ENCODE measurements at places on chromosomes 3 and 15.

DNA sequence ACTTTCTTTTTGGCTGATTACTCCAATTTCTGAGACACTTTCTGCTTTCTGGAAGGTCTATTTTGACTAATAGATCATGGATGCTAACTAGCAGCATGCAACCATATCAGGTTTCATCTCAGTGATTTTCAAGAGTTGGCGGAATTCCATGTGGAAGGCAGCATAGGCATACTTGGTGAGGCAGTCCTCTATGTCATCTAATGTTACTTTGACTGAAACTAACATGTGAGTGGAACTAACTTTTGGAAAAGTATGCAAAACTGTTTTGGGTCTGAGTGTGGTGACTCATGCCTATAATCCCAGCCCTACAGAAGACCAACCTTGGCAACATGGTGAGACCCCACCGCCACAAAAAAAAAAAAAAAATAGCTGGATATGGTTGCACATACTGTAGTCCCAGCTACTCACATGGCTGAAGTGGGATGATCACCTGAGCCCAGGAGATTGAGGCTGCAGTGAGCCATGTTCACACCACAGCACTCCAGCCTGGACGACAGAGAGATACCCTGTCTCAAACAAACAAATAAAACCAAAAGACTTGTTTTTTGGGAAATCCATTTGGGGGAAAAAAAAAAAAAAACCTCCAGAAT is 1033.7 kb downstream of the ROBO1 start:
- DNase-seq: peak; percentile 80

- DNase-seq: no peak
These were observed 117.2 kb upstream of the LRRC3B start for GRCh38 chr3:26505399-26505798.

DNA sequence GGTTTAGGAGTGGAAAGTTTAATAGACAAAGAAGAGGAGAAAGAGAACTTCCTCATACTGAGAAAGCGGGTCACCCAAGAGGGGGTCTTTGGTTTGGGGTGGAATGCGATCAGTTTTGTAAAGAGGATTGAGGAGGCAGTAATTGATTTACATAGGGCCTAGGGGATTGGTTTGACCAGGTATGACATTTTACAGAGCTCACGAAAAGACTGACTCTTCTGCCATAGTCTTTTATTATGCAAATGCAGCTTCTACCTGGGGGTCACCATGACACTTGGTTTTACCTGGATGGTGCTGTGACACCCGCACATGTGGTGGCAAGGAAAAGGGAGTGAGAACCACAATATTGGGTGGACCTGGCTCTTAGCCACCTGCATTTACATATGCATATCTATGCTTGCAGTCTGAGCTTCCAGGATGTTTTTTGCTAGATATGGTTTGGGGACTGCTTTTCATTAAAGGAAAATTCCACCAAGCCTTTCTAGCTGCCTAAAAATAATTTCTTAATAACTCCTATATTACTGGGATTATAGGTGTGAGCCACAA is 6.9 kb upstream of the NME9 start:
- no peak for DNase-seq

DNA sequence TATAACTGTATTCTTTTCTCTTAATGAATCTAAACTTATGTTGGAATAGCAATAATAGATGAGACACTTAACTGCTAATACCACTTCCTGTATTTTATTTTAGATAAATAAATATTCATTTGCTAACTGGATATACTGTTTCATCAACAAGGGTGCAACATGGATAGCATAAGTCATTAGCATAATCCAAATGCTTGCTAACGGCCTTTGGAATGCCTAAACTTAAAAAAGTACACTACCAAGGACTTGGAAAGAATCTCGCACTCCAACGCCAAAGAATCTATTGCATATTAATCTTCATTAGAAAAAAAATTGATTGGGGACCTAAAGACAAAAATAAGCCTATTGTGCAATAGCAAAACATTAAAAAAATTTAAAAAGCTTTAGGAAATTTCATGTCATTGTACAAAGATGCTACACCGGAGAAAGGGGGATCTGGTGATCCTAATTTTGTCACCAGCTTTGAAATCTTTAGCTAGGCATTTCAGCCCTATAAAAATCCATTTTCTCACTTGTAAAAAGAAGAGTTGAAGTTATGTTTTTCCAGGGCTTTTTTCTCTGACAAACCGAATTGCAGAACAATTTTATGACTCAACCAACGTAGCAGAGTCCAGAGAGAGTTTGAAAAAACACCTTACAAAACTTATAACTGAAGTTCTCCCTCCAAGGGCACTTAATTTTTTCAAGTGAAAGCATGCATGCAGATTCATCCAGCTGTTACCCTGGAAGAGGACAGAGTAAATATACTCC is 4.1 kb downstream of the VGLL3 start:
- DNase-seq: no peak

DNA sequence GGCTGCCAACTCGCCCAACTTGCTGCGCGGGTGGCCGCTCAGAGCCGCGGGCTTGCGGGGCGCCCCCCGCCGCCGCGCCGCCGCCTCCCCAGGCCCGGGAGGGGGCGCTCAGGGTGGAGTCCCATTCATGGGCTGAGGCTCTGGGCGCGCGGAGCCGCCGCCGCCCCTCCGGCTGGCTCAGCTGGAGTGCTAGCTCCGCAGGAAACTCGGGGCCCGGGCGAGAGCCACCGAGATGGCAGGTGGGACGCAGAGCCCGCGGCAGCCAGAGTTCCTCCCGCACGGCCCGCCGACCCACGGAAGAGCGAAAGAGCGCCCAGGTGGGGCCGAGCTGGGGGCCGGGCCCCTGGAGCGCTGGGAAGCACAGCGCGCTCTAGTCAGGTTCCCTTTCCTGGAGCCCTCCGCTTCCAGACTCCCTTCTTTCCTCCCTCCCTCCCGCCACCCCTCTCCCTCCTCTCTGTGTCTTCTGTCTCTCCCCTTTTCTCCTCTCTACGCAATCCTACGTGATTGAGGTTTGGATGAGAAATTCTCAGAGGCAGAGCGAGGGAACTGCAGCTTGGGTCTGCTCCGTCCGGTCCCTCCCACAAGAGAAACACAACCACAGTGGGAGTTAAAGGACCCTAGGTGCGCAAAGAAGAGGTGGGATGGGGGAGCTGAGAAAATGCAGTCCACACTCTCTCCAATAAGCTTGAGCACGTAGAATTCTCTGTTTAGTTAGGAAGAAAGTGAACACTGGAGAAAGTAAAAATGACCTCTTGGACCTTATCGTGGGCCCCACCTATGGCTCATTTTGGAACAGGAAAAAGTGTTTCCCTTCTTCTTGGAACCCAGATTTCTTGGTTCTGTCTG is 317.3 kb downstream of the FGF12 start:
- peak; percentile 65 for DNase-seq

GRCh38 chr3:99520513-99520912 is 117.9 kb upstream of the COL8A1 start:
- no peak for DNase-seq

DNA sequence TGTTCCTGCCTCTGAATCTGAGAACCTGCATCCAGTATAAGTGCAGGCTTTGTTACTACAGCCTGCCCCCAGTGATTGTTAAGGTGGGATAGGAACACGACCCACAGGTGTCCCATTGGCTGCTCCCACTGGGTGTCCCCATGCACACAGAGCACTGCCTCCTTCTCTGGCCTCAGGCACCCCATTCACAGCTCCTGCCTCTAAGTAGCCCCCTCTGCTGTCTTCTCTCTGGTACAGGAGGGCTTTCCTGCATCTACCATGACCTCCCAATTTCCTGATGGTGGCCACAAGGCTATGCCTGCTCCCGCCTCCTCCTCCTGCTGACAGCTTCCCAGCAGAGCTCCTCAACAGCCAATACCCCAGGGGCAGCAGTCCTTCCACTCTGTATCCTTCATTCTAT is 238.6 kb upstream of the TMC3 start:
- no peak for DNase-seq

- no peak for DNase-seq
These were observed 30.8 kb downstream of the LRRC28 start for GRCh38 chr15:99282121-99282520.

DNA sequence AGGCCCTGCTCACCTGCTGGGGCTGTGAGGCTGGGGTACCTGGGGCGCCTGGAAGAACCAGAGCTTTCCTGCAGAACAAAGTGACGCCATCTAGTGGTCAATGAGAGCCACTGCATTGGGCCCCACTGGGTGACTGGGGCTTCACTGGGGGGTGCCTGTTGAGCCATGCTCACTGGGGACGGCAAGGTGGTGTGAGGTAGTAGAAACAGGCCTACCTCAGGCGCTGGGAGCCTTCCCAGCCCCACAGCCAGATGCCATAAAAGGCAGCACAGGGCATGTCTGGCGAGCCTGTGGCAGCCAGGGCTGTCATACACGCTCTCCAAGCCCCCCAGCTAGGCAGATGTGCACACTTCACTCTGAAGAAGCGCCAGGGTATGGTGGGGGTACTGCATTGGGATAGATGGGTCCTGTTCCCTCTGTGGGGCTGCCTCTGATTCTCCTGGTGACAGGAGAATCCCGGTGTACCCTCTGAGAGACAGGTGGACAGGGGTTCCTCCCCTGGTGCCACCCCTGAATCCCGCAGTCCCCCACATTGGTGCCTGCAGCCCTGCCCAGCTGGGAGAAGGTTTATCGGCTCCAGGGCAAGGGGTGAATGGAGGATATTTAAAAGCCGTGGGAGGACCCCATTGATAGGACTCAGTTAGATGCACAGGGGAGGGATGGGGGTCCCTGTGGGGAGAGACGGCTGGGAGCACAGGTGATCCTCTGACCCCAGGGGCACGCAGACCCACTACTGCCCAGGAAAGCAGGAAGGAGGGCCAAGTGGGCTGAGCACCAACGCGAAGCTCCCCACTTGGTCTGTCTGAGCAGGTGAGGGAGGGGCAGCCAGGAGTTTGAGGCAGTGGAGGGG is 178.8 kb downstream of the NSMCE3 start:
- DNase-seq: no peak

- no peak for DNase-seq
These were observed 3.0 kb upstream of the LPP start for GRCh38 chr3:188150982-188151381.

GRCh38 chr3:8506571-8507061 is 5.0 kb downstream of the LMCD1 start:
- no peak for DNase-seq

- DNase-seq: no peak
These were observed 1458.4 kb upstream of the CADM2 start for GRCh38 chr3:83500422-83500821.

- DNase-seq: peak; percentile 93
These were observed 37.8 kb downstream of the HMCES start for GRCh38 chr3:129316248-129317013.

- DNase-seq: no peak
These were observed 307.2 kb upstream of the TRIM42 start for GRCh38 chr3:140370686-140371085.

DNA sequence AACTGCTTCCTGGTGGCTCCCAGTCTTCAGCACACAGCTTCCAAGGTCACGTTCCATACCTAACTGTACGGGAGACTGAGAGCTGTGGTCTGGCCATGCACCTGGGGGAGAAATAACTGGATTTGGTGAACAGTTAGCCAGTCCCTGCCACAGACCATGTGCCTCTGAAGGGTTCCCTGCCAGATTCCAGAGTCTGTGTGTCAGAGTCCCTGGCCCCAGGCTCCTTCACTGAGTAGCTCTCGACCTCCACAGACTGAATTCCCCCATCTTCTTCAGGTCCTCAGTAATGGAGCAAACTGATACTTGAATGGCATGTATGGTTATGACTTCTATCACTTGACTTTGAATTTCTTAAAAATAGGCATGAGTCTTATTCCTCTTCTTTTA is 17.5 kb downstream of the MKRN2OS start:
- no peak for DNase-seq
